ENCODE measurements at places on chromosomes 13 and 19.

DNA sequence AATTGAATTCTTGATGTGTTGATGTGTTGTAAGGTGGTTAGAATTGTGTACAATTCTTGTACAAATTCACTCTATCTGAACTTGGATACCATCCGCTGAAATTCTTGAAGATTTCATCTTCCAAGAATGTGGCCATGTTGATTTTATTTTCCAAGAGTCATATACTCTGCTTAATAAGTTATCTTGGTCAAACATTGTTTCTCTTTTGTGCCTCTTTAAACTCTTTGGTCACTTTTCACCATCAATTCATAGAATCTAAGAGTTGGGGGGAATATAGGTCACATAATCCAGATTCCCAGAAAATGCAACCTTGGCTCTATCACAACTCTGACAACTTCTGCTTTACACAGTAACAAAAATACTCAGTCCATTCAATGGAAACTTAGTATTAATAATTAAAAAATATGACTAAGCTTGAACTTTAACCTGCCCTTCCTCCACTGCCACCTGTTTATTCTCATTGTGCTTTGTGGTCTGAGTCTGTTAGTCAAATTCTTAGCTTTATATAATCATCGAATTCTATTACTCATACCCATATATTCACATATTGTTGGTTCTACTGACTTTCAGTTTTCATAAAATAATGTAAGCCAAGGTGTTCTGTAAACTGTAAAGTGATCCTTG lies 373.2 kb downstream of the LMO7 start:
- no peak for DNase-seq

DNA sequence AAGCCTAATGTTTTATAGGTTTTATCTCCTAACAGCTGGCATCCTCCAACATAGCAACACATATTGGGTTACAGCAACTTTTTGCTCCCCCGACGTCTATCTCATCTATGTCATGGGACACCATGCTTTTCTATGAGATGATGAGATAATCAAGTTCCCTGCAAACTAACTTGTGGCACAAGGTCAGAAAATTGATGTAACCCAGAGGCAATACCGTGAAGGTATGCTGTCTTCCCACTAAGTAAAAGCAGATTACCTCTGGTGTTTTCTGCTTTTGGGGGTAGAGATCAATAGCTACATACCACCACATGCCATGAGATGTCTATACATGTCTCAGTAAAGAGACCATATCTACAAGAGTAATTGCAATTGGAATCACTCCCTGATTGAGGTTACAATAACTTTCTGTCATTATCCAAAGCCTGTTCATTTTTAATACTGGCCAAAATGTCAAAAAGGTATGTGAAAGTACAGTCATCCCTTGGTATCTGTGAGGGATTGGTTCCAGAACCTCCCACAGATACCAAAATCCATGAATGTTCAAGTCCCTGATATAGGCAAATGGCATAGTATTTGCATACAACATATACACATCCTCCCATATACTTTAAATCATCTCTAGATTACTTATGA lies 131.3 kb downstream of the CYSLTR2 start:
- no peak for DNase-seq

DNA sequence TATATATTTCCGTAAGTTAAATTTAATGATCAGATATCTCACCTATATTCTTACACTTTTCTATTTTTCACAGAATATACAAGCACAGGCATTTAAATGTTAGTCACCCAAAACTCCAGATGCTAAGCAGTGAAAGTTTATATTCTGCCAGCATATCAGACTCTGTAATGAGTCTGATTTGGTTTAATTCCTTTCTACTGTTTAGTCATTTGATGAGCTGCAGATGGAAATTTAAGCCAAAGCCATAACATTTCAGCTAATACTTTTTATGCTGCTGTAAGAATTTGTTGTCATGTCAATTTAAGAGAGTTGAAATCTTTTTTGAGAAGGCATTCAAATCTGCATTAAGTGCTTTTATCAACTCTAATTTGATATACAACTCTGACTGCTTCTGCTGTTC lies 8.0 kb downstream of the FRY start:
- no peak for DNase-seq

DNA sequence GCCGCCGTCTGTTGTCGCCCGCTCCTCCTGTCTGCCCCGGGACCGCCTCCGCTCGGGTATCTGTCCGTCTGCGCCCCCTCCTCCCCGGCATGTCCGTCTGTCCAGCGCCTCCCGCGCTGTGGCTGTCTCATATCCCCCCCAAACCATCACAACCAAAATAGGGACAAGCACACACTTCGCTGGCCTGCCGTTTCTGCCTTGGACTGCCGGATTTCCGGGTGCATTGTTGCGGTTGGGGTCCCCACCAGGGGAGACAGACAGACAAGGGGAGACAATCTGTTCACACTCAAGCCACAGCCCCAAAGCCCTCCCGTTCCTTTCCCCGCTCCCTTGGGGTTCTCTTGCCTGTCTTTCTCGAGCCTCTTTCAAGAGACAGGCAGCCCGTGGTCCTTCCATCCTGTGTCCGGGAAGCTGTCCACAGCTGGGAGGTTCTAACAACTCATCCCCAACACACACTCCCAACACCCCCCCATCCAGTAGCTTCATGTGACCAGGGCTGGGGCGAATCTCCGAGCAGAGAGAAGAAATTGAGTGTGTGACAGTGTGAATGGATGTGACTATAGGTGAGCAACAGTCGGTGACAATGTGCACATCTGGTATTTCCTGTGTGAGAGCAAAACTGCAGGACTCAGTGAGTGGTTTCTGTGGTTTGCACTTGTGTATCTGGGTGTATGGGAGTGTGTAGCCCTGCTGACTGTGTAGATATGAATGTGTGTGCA lies 16.5 kb upstream of the FOSB start:
- DNase-seq: peak; percentile 52

DNA sequence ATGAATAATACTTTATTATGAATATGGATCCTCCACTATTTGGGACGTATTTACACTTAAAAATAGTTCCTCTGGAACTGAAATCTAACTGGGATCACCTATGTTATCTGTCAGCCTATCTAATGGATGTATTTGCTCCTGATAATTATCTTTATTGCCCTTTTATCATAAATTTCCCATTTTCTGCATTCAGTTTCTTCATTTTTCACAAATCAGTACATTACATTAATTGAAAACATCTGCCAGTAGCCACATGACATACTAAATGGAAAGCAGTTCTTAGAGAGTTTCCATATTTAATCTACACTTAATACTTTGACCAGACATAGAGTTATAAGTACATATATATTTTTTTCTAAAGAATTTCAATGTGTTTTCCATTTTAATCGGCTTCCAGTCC lies 888.8 kb downstream of the SLITRK6 start:
- no peak for DNase-seq

- peak; percentile 87 for DNase-seq
Observed at GRCh38 chr19:6765738-6766356, 1.4 kb downstream of the SH2D3A start.

- peak; percentile 86 for DNase-seq
Observed at GRCh38 chr19:5001615-5002014, 32.7 kb downstream of the KDM4B start.

DNA sequence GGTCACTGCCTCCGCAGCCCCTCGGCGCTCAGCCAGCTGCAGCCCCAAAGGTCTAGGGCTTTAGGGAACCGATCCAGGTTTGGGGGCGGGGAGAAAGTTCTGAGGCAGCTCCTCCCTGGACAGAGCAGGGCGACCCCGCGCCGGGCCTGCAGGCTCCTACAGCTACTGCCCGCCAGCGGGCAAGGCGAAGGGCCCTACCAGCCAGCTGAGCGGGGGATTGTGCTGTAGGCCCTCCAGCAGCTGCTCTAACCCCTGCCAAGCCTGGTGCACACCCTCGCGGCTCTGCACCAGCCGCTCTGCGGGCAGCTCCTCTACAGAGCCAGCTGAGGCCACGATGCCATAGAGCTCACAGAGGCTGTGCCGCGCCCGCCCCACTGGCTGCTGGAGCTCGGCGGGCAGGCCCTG lies 14.0 kb downstream of the PLIN4 start:
- DNase-seq: peak; percentile 65

- DNase-seq: peak; percentile 72
Observed at GRCh38 chr19:1482361-1483130, 3.5 kb upstream of the C19orf25 start.

GRCh38 chr13:29503041-29503837 lies 92.2 kb downstream of the SLC7A1 start:
- peak; percentile 95 for DNase-seq

GRCh38 chr19:35349614-35350521 lies 2.2 kb downstream of the FFAR1 start:
- peak; percentile 28 for DNase-seq

GRCh38 chr19:6274756-6275155 lies 5.0 kb downstream of the MLLT1 start:
- DNase-seq: peak; percentile 43

GRCh38 chr19:10863107-10863717 lies 8.1 kb upstream of the CARM1 start:
- no peak for DNase-seq

GRCh38 chr19:3313199-3313575 lies 53.2 kb upstream of the NFIC start:
- no peak for DNase-seq

- peak; percentile 50 for DNase-seq
Observed at GRCh38 chr13:60990032-60990733, 425.5 kb downstream of the PCDH20 start.

GRCh38 chr19:1811942-1812425 lies at the start of gene ATP8B3:
ATP8B3 (minus strand) TSS chr19:1812276; CDS start chr19:1811736, 540 bp downstream.
- DNase-seq: peak; percentile 100

DNA sequence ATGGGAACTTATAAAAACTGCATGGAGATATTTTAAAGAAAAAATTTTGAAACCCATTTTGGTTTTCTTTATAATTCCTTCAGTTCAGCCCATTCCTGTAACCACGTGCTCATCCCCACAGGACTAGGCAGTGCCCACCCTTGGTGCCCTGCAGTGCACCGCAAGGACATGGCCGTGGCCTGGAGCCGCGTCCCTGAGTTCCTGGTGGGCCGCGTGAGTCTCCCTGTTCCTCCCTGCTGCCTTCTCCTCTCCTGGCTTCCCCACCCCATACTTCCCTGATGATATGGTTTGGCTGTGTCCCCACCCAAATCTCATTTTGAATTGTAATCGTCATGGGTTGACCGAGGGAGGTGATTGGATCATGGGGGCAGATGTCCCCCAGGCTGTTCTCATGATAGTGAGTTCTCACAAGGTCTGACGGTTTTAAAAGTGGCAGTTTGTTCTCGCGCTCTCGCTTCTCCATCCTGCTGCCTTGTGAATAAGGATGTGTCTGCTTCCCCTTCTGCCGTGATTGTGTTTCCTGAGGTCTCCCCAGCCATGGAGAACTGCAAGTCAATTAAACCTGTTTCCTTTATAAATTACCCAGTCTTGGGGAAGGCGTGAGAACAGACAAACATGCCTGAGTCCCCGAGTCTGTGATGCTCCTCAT lies 31.6 kb upstream of the TFDP1 start:
- DNase-seq: peak; percentile 38

GRCh38 chr19:41528106-41528505 lies 47.9 kb upstream of the CEACAM21 start:
- no peak for DNase-seq

- DNase-seq: no peak
Observed at GRCh38 chr13:57452228-57452627, 179.3 kb upstream of the PCDH17 start.

DNA sequence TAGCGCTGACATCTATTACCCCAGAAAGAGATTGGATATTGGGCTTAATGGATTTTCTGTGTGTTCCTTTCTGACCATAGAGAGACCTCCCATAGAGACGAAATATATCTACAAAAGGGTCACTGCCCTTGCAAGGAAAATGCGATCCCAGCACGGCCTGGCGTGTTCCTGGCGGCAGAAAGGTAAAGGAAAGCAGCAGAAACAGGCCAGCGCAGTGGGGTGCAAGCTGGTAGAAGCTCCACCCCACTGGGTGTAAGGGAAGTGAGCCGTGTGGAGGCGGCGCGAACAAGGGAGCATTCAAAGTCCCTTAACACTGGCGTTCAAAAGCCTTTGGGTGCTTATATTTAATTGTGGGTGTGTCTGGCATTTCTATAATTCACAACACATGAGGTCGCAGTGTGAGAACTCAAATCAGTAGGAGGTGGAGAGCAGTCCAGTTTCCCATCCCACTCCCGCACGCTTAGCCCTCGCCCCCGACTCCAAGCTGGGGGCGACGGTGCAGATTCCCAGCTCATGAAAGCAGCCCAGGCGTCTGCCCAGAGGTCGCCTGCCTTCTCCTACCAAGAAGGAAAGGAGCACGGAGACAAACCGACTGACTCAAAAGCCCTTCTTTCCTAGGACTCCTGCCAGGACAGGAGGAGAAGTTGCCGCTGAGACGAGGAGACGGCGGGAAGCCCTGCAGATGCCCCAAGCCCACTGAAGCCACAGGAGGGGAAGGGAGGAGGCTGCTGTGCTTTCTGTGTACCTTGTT lies 478.4 kb downstream of the FOXO1 start:
- peak; percentile 49 for DNase-seq
